ENCODE measurements at places on chromosomes 12 and 14. TPM values are rescaled to one million over a fixed set of nuclear protein-coding genes. Genes with fewer than 3 reads are reported as not detected.

The TOMM20L gene
- total RNA-seq, result not detected

The ANKS1B gene
- total RNA-seq, result 0.72 TPM

The AICDA gene
- total RNA-seq, result 0.15 TPM

The RAB2B gene
- total RNA-seq, result 17.5 TPM

The DDX23 gene
- 74.2 TPM for total RNA-seq

The RNASE1 gene
- total RNA-seq, result 0.12 TPM

The DEPDC4 gene
- 0.28 TPM for total RNA-seq

The LRTM2 gene
- total RNA-seq, result not detected

The CFAP251 gene
- 0.95 TPM for total RNA-seq

The POTEG gene
- not detected for total RNA-seq

The GARIN6 gene
- not detected for total RNA-seq

The SMCO3 gene
- not detected for total RNA-seq

The MAP1LC3B2 gene
- total RNA-seq, result 1.3 TPM

The RABGGTA gene
- 17.5 TPM for total RNA-seq

The TUBA1A gene
- 182 TPM for total RNA-seq

Data from A549 treated with Hydrocortisone at 1 μM for 4 hours (cell line).